ENCODE measurements at places on chromosomes 16 and 17. TPM values are rescaled to one million over a fixed set of nuclear protein-coding genes. Genes with fewer than 3 reads are reported as not detected.

The OR3A3 gene
- not detected for total RNA-seq

The FBXL16 gene
- total RNA-seq, result not detected

The GRB7 gene
- not detected for total RNA-seq

The ST6GALNAC2 gene
- 1.0 TPM for total RNA-seq

The HS3ST4 gene
- total RNA-seq, result not detected

The MILR1 gene
- total RNA-seq, result 8.5 TPM

The CDK3 gene
- 0.92 TPM for total RNA-seq

The SCNN1G gene
- not detected for total RNA-seq

The GOT2 gene
- 27.0 TPM for total RNA-seq

The MYH13 gene
- 0.09 TPM for total RNA-seq

The FNDC8 gene
- not detected for total RNA-seq

The SLC12A3 gene
- total RNA-seq, result under 0.01 TPM

The GNG13 gene
- total RNA-seq, result not detected

The LRRC46 gene
- not detected for total RNA-seq

All from smooth muscle cell of bladder (primary cell).